Activated naive CD4-positive, alpha-beta T cell treated with Interleukin-2 at 50 U/mL for 16 hours (primary cell): ENCODE measurements at places on chromosomes 3 and 15.

DNA sequence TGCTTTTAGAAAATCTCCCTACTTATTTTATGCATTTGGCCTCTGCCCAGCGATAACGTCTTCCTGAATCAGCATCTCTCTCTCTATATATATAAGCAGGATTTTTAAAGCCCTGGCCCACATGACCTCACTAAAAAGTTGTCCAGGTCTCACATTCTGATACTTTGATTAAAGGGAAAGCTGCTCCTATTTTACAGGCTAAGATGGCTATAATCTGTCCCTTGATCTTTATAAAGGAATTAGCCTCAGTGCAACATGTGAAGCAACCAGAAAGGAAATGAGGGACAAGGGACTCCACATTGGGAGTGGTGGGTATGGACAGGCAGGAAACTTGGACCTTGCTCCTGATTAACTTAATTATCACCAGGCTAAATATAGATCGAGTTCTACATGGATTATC lies 25.6 kb upstream of the MUC13 start:
- DNase-seq: no peak

- no peak for DNase-seq
Observed at GRCh38 chr15:90953947-90954711, 555 bp upstream of the RCCD1 start.

DNA sequence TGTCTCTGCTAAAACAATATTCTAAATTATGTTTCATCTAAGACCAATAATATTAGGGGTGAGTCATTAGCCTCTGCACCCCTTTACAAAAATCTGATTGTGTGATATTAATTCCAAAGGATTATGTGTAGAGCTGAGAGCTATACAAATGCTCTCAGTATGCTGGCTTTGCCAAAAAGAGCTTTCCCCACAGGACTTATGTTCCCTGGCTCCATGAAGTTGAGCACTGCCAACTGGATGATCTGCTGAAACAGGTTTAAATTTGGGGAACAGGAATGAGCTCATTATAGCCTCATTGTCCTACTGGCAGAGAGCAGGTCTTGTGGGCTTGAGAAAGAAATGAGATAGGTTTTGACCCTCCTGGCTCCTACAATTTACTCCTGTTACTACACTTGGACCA lies 347.8 kb upstream of the LMCD1 start:
- DNase-seq: no peak

DNA sequence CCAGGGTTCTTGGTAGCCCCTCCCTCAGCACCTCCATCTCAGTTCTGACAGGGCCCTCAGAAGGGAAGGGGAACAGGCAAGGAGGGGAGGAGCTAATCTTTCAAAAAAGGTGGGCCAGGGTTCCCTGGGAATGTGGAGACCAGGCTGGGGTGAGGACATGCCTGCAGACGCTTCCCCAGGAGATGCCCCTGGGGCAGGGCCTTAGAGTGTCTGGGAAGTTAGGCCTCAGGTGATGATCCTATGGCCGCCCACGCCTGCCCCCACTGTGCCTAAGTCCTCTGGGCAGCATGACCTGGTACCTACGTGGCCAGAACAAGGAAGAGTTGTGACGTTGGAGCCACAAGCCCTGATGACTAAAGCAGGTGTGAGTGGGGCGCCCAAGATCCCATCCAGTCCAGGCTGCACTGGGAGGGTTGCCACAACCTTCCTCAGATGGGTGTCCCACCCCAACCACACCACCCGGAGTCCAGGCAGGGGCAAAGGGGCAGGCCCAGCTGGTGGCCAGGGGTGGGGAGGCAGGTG lies 3.9 kb upstream of the SEMA3B start:
- no peak for DNase-seq

DNA sequence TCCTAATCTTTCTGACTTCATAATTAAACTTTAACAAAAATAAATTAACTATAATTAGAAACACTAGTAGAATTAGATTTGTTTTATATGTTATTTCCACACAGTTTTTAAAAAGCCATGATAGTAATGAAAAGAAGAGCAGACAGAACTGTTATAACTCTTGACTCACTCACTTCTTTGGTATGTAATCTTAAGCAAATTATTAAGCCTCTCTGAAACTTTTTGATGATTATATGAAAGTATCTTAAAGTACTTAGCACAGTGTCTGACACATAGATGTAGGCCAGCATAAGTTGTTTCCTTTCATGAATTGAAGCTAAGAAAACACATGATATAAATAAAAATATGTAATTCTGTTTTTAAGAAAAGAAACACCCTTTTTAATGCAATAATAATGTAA lies 123.6 kb upstream of the MLF1 start:
- no peak for DNase-seq

- DNase-seq: no peak
Observed at GRCh38 chr15:99452728-99453636, 112.8 kb upstream of the MEF2A start.

DNA sequence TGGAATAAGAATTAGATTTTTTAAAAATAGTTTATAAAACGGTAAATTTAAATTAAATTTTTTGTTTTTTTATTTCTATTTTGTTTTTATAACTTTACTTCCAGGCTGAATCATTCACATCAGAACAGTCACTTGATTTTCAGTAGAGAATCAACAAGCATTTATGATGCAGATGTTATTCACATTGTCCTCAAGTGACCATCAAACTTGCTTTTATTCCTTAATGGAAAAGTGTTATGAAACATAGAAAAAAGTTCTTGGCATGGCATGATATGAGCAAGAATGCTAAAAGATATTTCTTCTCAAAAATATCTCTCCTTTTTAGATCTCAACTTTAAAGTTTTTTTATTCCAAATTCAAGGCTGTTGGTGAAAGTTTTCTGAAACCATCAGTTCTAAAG lies 70.9 kb upstream of the TGFBR2 start:
- DNase-seq: no peak

GRCh38 chr15:88491158-88491557 lies 23.6 kb downstream of the MRPS11 start:
- DNase-seq: no peak

DNA sequence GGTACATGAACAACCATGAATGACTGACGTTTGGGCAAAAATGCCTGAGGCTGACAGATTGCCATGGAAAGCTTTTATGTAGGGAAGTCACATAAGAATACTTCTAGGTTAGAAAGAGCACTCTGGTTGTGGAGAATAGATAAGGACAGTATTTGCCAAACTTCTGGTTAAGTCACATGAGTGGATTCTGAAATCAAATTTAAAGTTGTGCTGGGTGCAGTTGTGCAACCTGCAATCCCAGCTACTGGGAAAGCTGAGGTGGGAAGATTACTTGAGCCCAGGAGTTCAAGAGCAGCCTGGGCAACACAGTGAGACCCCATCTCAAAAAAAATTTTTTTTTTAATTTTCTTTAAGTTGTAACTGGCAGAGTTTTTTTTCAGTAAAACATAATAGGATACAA lies 7.2 kb upstream of the ZNF148 start:
- no peak for DNase-seq

DNA sequence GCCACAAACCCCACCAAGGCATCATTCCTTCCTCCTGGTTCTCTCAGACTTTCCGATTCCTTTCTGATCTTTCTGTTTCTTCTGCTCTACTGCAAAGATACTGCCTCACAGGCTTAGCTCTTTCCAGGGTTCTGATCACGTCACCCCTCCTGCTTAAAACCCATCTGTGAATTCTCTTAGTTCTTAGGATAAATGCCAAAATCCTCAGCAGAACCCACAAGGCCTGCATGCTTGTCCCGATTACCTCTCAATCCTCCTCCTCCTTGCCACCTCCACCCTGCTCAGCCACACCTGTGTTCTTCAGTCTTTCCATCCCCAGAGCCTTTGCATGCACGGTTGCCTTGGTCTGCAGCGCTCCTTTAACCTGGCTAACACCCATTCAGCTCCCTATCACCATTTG lies 84.0 kb downstream of the SRGAP3 start:
- DNase-seq: no peak

DNA sequence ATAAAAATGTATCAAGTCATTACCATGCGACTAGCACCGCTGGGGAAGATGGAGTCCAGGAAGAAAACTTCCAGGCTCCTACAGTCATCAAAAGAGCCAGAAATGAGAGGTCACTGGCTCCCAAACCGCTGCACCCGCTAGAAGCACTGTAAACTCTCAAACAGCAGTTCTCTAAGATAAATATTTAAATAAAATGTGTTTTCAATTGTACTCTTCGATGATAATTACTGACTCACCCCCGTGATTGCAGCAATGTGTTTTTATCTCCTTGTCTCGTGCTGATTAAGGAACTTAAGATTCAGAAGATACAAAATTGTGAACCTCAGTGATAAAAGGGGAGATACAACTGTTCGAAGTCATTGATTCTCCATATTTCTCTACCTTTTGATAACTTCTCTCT lies 45.8 kb upstream of the FOXP1 start:
- no peak for DNase-seq

GRCh38 chr3:43378066-43378935 lies 92.0 kb downstream of the SNRK start:
- peak; percentile 67 for DNase-seq

GRCh38 chr3:128994173-128994512 lies 267 bp upstream of the CFAP92 start:
- DNase-seq: no peak

DNA sequence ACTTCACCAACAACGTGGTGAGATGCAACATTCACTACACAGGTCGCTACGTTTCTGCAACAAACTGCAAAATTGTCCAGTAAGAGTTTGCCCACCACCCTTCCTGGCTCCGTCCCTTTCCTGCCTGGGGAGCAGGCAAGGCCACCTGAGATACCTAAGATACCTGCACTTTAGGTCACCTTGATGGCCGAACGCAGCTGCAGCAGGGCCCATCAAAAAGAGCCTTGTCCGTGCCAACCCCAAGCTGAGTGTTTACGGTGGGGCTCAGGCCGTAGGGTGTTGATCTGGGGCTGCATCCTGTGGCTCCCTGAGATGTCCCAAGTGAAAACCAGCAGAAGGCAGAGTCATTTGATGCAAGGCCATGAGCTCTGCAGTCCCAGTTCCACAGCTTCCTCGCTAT lies 23.2 kb downstream of the LOXL1 start:
- DNase-seq: no peak

- no peak for DNase-seq
Observed at GRCh38 chr15:93020976-93021772, 67.8 kb downstream of the RGMA start.

DNA sequence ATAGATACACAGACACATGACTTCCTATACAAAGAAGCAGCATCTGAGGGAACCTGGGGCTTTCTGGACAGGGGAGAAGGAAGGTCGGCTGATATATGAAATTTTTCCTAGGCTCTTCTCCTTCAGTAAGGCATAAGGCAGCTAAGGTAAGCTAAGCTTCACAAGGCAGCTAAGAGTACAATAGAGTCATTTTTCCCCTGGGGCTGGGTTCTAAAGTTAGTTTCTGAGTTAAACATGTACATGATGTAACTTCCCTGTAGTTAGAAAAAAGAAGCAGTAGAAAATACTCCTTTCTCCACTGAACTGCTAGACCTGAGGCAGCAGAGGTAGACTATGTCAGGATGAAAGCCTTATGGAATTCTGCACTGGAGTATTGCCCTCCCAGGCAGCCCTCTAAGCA lies 109.6 kb downstream of the PLD1 start:
- no peak for DNase-seq

DNA sequence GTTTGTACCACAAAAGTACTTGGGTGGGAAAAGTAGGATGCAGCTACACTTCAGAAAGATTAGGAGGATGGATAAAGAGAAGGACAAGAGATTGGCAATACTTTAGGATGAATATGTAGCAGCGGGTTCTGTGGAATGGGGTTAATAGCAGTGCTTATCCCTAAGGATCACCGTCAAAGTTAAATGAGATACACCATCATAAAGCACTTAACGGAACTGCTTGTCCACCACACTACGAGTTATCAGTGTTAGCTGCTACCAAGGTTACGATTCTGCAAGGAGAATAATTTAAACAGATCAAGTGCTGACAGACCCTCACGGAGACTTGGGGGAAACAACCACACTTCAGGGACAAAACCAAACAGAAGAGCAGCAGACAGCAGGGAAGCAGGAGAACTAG lies 963 bp downstream of the SHQ1 start:
- no peak for DNase-seq

GRCh38 chr3:82081351-82081750 lies 319.9 kb upstream of the GBE1 start:
- DNase-seq: no peak

DNA sequence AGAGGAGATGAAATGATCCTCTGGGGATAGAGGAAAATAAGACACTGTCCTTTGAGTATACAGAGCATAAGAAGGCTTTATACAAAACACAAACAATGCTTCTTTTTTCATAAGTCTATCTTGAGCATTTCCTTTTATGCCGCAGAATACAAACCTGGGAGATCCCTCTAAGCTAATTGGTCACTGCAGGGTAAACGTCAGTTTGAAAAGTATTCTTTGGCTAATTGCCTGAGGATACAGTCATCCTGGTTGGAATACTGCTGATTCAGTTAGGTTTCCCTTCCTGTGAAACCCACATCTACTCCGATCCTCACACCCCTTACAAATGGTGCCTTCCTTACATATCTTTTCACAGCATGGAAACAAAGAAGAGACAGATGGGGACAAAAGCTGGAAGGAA lies 10.6 kb downstream of the WNT5A start:
- DNase-seq: no peak

DNA sequence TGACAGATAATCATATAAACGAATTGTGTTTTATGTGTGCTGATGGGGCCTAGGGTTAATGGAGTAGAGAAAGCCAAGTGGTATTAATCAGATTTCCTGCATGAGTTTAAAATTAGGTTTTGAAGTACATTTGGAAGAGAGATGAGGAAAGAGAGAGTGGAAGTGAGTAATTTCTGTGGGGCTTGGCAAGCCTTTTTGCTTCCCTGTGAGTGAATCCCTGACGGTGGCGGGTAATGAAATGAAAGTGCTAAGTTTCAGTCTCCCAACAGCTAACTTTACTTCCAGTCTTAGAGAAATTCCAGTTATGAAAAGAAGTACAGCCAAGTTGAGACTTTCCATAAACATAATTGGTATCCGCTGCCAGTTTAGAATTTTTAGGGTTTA lies 139.4 kb downstream of the BBX start:
- no peak for DNase-seq

DNA sequence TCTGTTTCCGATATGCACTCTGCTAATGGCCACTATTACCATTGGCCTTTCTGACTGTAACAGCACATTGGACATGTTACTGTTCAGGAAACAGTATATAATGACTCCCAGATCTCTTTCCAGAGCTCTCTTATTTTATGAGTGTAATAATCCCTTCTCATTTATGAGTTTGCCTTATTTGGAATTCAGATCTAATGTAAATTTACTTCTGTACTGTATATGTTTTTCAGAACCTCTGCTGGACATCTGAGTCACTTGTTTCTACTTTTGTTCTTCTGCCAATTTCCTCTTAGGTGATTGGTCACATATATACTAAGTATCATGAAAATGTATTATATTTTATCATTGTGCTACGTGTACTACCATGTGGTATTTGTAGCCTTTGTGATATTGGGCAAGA lies 30.5 kb downstream of the RSRC1 start:
- no peak for DNase-seq

GRCh38 chr15:42914728-42915497 lies 5.7 kb downstream of the TTBK2 start:
- no peak for DNase-seq

- no peak for DNase-seq
Observed at GRCh38 chr3:189630767-189631372, 319 bp upstream of the TP63 start.

- peak; percentile 42 for DNase-seq
Observed at GRCh38 chr3:197428117-197428801, 127.5 kb downstream of the BDH1 start.

- no peak for DNase-seq
Observed at GRCh38 chr3:101890716-101891115, 41.4 kb downstream of the NFKBIZ start.

GRCh38 chr3:169494982-169495381 lies 168.5 kb downstream of the MECOM start:
- DNase-seq: no peak
